ENCODE measurements at places on chromosomes 7 and 10. TPM values are rescaled to one million over a fixed set of nuclear protein-coding genes. Genes with fewer than 3 reads are reported as not detected.

DNA sequence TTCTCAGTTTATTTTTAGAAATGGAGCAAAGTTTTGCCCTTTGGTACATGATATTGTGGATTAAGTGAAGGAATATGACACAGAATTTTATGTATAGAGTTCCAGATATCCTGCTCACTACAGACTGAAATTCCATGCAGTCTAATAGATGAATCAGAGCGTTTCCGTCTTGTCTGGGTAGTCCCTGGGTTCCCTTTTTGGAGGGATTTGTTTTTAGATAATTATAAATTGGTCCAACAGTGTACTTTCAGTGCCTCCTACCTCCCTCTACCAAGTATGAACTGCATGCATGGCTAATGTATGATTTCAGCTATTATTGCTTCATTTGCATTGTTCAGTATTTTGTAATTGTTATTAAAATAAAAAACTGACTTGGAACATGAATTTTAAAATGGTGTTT, 74.4 kb downstream of the SEPTIN7 start:
- DNase-seq, result no peak

GRCh38 chr7:2668401-2668800, 19.6 kb upstream of the AMZ1 start:
- peak; percentile 77 for DNase-seq

GRCh38 chr10:83816942-83817341, 322.4 kb upstream of the GHITM start:
- DNase-seq, result no peak

GRCh38 chr7:105794741-105795729, 81.4 kb downstream of the ATXN7L1 start:
- peak; percentile 77 for DNase-seq

DNA sequence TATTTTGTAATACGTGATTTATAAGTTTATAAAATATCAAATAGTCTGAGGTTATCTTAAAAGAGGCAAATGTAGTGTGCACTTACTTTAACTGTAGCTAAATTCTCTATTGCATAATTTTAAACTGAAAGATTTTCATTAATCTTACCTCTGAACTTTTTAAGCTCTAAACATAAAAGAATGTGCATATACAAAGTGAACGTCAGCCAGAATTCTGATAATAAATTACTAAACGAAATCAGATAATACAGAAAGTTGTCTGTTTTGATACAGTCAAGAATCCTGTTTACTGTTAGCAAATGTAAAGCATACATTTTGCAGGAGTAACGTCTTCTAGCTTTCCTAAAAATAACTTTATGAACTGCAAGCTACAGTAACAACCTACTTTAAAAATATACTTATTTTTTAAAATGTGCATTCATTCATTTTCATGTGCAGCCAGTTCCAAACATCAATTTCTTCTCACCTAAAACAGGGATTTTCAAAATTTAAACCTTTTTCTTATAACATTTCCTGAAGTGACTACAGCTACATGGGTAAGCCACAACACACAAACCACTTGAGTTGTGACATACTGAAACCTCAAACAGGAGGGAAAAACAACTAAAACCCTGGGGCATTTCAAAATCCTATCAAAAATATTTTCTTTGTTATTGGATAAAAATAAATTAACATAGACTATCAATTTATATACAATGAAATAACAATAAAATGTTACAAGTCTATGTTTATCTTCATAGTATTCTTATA, 92.7 kb downstream of the RNLS start:
- DNase-seq, result no peak

DNA sequence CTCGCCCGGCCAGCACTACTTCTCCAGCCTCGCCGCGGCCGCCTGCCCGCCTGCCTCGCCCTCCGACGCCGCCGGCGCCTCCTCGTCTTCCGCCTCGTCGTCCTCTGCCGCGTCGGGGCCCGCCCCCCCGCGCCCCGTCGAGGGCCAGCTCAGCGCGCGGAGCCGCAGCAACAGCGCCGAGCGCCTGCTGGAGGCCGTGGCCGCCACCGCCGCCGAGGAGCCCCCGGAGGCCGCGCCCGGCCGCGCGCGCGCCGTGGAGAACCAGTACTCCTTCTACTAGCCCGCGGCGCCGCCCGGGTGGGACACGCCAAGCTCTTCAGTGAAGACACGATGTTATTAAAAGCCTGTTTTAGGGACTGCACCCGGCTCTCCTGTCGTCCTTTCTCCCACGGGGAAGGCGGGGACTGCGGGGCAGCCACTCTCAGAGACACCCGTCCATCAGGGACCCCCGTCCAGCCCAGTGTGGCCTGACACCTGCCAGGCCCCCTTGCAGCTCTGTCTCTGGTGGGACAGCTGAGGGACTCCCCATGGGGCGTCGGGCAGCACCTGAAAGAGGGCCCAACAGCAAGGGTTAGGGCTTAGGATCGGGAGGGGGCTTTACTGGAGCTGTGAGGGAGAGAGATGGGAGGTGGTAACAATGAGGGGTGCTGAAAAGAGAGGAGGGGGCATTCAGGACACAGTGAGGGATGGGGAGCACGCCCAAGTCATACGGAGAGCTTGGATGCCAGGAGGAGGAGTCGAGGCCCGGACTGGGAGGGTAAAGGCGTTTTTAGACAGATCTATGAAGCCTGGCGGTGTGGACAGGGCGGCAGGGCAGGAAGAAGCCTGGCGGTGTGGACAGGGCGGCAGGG, 34.7 kb downstream of the SPDYE6 start:
- no peak for DNase-seq

LRRC4 gene
- total RNA-seq, result 1.4 TPM

TRIM73 gene
- total RNA-seq, result 0.36 TPM
